Left lobe of liver (tissue), 2 donors: ENCODE measurements at places on chromosomes 13 and 19. TPM values are rescaled to one million over a fixed set of nuclear protein-coding genes. Genes with fewer than 3 reads are reported as not detected.

TSPAN16 gene
- not detected for total RNA-seq

- DNase-seq, result no peak
Measured at GRCh38 chr13:75071395-75071794, 410.6 kb downstream of the TBC1D4 start.

GRCh38 chr13:37923236-37923635 lies 53.7 kb upstream of the TRPC4 start:
- no peak for DNase-seq

IGLON5 gene
- total RNA-seq, result 0.86 TPM

- peak; percentile 19 for DNase-seq
Measured at GRCh38 chr13:111908981-111909380, 158.0 kb upstream of the SOX1 start.

DNA sequence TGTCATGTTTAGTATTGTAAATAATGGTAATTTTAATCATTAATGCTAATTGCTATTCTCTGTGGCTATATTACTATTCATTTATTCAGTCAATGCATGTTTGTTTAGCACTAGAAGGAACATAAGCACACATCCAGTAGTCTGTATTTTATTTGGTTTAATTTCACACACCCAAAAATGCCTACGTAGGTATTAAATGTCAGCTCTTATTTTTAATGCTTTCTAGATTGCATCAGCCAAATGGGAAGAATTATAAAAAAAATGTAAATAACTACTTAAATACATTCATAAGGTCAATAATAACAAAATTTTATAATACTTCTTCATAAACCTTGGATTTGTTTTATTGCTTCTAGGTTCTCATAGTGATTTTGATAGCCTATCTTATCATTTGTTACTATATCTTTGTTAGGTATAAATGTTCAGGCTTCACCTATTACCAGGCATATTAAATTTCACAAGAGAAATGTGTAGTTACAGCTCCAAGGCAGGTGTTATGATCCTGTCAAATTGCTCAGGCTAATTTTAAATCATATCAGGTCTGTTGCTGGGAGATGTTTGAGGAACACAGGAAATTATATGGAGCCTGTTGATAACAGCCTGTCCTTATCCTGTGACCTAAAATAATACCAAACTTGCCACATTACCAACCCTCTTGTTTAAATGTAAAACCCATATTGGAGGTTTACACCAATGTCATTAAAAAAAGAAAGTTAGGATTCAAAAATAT lies 34.4 kb downstream of the ITGBL1 start:
- DNase-seq, result no peak

DNA sequence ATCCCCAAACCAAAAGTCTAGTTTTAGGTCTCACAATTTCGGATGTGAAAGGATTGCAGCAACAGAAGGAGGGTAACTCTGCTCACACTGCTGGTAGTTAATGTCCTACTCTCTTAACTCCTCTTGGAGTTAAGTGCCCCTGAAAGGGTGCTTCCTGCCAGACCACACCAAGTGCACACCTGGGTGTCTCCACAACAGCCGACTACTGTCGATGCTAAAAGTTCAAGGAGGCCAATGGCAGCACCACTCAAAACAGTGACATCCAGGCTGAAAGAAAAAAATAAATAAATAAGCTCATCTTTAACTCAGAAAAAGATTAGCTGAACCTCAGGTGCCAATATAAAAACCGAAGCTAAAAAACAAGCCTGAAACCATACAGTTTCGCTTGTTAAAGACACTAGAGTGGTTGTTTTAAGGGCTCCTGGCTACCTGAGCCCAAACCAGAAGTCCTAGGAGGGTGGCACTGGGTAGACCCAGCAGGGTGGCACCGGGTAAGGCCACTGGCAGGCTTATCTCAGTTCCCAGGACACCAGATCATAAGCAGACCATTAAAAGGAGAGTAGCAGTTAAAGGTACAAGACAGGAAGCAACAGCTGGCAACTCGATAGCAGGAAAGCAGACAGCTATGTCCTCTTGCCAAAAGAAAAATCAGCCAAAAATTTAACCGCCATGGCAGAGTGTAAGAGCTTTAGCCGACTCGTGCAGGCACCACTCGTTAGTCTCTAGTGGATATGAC lies 39.3 kb downstream of the BRD4 start:
- DNase-seq, result no peak

GPR183 gene
- 0.70 TPM for total RNA-seq

GRCh38 chr19:3658004-3658869 lies 31.6 kb upstream of the CACTIN start:
- DNase-seq, result peak; percentile 91

DNA sequence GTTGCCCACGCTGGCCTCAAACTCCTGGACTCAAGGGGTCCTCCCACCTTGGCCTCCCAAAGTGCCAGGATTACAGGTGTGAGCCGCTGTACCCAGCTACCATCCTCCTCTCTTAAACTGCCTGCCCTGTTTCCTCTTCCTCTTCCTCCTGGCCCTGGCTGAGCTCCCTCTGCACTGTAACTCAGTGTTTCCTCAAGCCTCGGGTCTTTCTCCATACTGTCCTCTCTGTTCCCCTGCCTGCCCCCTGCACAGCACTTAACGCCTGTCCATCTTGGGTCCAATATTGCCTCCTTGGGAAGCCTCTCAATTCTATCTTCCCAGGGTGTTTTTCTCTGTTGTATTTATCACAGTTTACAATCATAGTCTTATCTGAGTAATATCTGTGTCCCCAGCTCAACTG lies 6.1 kb downstream of the LIPE start:
- DNase-seq, result no peak

DNA sequence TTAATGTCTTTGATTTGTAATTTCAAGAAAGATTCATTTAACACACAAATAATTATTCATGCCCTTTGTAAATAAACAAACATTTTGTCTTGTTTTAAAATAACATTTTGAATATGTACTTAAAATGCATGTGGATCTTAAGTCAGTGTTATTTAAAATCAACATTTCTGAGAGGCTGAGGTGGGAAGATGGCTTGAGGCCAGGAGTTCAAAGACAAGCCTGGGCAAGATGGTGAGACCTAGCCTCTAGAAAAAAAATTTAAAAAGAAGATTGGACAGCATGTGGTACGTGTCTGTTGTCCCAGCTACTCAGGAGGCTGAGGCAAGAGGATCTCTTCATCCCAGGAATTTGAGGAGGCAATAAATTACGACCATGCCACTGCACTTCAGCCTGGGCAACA lies 1268.2 kb downstream of the SLITRK1 start:
- DNase-seq, result no peak

GRCh38 chr19:5321066-5321642 lies 19.5 kb downstream of the PTPRS start:
- no peak for DNase-seq

DNA sequence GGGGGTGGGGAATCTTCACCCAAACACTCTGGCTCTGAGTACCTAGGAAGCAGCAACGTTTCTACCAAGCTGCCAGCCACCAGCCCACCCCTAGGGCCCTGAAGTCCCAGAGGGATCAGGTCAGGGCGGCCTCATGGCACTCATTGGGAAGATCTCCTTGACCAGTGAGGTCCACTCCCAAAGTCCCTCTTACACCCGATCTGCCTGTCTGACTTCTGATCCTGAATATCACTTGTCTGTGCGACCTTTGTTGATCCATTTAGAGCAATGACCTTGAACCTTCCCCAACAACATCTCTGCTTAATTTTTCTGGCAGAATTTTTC lies 2.1 kb upstream of the GNA15 start:
- DNase-seq, result no peak

DNA sequence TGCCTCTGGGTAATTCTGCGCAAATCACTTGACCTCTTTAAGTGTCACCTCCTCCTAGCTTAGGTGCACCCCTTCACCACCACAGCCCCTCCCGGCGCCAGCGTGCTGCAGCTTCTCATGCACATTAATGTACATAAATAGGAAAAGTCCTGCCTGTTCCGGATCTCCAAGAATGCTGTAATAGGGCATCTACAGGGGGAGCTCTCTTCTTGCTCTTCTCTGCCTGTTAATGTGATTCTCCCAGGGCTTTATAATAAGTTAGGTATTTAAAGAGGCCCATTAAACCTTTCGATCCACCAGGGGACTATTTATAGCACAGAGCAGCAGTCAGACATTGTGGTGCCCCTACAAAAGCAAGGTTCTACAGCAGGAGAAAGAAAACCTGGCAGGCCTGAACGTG lies 35.3 kb downstream of the SOX1 start:
- DNase-seq, result no peak

ELL gene
- total RNA-seq, result 11.2 TPM

- DNase-seq, result no peak
Measured at GRCh38 chr13:95260031-95260525, 41.2 kb downstream of the ABCC4 start.

PRR22 gene
- 3.0 TPM for total RNA-seq

DNA sequence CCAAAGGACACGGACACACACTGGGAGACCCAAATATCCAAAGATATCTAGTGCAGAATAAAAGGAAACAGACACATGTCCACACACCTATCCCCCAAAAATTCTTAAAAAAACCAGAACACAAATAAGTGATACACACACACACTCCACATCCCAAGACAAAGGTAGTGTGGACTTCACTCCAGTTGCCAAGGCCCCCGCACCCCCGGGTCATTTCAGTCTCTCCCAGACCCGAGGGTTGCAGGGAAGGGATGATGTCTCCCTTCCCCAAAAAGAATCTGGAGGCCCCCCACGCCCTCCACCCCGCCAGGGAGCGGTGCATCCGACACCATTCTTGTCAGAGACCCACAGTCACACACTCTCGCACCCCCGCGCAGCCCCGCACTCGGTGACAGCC lies 407 bp downstream of the DPF1 start:
- no peak for DNase-seq

S1PR5 gene
- 0.30 TPM for total RNA-seq

- no peak for DNase-seq
Measured at GRCh38 chr13:36822785-36823184, 3.8 kb downstream of the RFXAP start.

- no peak for DNase-seq
Measured at GRCh38 chr19:7483720-7484201, 5.1 kb downstream of the PEX11G start.

TBC1D4 gene
- total RNA-seq, result 9.5 TPM

ZNF112 gene
- total RNA-seq, result 1.1 TPM

HMGB1 gene
- total RNA-seq, result 92.4 TPM

LDLR gene
- total RNA-seq, result 12.2 TPM

DNA sequence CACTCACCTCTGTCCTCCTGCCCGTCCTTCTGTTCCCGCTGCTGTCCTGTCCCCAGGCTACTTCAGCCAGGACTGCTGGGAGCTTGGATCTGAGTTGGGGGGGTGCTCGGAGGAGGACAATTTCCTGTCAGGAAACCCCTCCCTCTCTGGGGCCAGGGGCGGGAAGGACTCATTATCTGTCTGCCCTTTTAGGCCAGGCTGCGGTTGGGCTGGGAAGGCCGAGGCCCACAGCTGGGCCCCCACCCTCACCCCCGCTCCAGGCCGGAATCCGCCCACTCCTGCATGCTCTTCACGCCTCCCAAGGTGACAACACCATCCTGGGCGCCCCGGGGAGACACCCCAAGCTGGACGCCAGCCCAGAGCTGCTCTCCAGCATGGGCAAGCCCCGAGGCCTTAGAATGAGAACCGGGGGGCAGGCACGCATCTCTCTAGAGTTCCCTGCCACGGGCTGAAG lies at the start of gene EXOC3L2:
EXOC3L2 (minus strand) TSS at position 74 of the 454 bp plus-strand sequence. CDS start 6,362 bp downstream, outside the sequence.
- DNase-seq, result peak; percentile 52

- no peak for DNase-seq
Measured at GRCh38 chr19:1088416-1089010, 6.7 kb downstream of the POLR2E start.
